ENCODE measurements at places on chromosomes 13 and 19. TPM values are rescaled to one million over a fixed set of nuclear protein-coding genes. Genes with fewer than 3 reads are reported as not detected.
A peak's percentile ranks its signal among the peaks of the same experiment; 100 is the strongest.

VSTM2B gene
- not detected for total RNA-seq

LRRC25 gene
- 2.4 TPM for total RNA-seq

FBN3 gene
- not detected for total RNA-seq

ZNF229 gene
- total RNA-seq = 5.3 TPM

ADGRE3 gene
- not detected for total RNA-seq

MYH14 gene
- 115 TPM for total RNA-seq

INAFM1 gene
- total RNA-seq = 12.2 TPM

NTN5 gene
- 0.11 TPM for total RNA-seq

DDA1 gene
- 35.7 TPM for total RNA-seq

DENND1C gene
- 1.2 TPM for total RNA-seq

ALG11 gene
- total RNA-seq = 22.7 TPM

BRME1 gene
- total RNA-seq = 0.82 TPM

- H3K36me3 ChIP-seq = peaks cover 45% of the 10 kb centered on the region
- H3K4me3 ChIP-seq = no peak overlapping the region
- peak overlapping the region; percentile 16 for H3K27ac ChIP-seq
- peaks cover 50% of the 10 kb centered on the region for H3K4me1 ChIP-seq
- no peak for DNase-seq
These were observed 6.3 kb downstream of the CALM3 start for GRCh38 chr19:46607448-46607841.

GRCh38 chr13:25379011-25379410 is 7.2 kb downstream of the ATP8A2 start:
- no peaks in the 10 kb centered on the region for H3K4me1 ChIP-seq
- no peaks in the 10 kb centered on the region for H3K36me3 ChIP-seq
- H3K27ac ChIP-seq = no peak overlapping the region
- no peak overlapping the region for H3K4me3 ChIP-seq

GRCh38 chr19:50377051-50377461 is 799 bp downstream of the NR1H2 start:
- peaks cover 47% of the 10 kb centered on the region for H3K36me3 ChIP-seq
- no peaks in the 10 kb centered on the region for H3K27me3 ChIP-seq
- H3K4me1 ChIP-seq = peaks cover 64% of the 10 kb centered on the region
- no peak for DNase-seq
- H3K27ac ChIP-seq = peak overlapping the region; percentile 99

DNA sequence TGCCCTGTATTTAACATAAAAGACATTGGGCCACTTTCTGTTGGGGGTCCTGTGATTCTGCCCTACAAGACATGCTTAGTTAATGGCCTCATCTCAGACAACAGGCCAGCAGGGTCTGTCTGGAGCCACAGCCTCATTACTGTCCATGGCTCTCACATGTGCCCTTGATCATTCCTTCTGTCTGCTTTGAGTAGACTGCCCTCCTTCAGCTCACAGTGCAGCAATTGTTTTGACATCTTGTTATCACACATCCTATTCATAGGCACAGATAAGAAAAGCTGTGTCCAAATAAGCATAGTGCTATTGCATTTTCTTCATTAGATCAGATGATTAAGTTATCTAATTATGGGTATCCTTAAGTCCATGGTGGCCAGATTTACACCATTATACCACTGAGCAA is 127.9 kb downstream of the KCTD12 start:
- H3K36me3 ChIP-seq = no peaks in the 10 kb centered on the region
- H3K27ac ChIP-seq = no peak overlapping the region
- peaks cover 28% of the 10 kb centered on the region for H3K4me1 ChIP-seq
- DNase-seq = no peak
- no peaks in the 10 kb centered on the region for H3K27me3 ChIP-seq

GRCh38 chr19:51034704-51035103 is at the start of gene KLK12:
Gene KLK12 (minus strand): TSS chr19:51035002. CDS start chr19:51034621, 381 bp downstream.
- no peaks in the 10 kb centered on the region for H3K36me3 ChIP-seq
- H3K27me3 ChIP-seq = peaks cover 63% of the 10 kb centered on the region
- H3K4me3 ChIP-seq = no peak within 1 kb of the TSS
- no peak within 1 kb of the TSS for H3K27ac ChIP-seq
- H3K4me1 ChIP-seq = no peaks in the 10 kb centered on the region

- no peaks in the 10 kb centered on the region for H3K4me1 ChIP-seq
- no peaks in the 10 kb centered on the region for H3K36me3 ChIP-seq
- H3K4me3 ChIP-seq = no peak overlapping the region
- no peak for DNase-seq
- H3K27me3 ChIP-seq = no peaks in the 10 kb centered on the region
- no peak overlapping the region for H3K27ac ChIP-seq
These were observed 290.7 kb downstream of the ATP8A2 start for GRCh38 chr13:25662516-25662915.

DNA sequence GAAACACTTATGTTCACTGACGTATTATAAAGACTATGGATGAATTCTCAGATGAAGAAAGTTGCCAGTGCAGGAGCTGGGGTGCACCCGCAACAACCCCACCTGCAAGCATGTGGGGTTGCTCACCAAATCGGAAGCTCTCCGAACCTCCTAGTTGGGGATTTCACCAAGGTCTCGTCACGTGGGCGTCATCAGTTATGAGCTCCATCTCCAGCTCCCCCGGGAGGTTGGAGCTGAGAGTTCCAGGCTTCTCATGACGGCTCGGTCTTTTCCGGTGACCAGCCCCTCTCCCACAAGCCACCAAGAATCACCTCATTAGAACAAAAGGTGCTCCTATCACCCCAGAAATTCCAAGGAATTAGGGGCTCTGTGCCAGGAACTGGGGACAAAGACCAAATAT is 46.1 kb upstream of the TUBGCP3 start:
- H3K4me3 ChIP-seq = no peak overlapping the region
- no peak overlapping the region for H3K27ac ChIP-seq
- H3K36me3 ChIP-seq = no peaks in the 10 kb centered on the region
- H3K27me3 ChIP-seq = peaks cover 58% of the 10 kb centered on the region
- H3K4me1 ChIP-seq = no peaks in the 10 kb centered on the region

- H3K4me3 ChIP-seq = peak within 1 kb of the TSS; percentile 96
- H3K36me3 ChIP-seq = peaks cover 11% of the 10 kb centered on the region
- peaks cover 30% of the 10 kb centered on the region for H3K4me1 ChIP-seq
- peak within 1 kb of the TSS; percentile 83 for H3K27ac ChIP-seq
- peak; percentile 96 for DNase-seq
These were observed at the start of gene GIPC1 for GRCh38 chr19:14496029-14496833. Gene GIPC1 (minus strand): TSS chr19:14496127. CDS start chr19:14482976, 13,151 bp downstream.

DNA sequence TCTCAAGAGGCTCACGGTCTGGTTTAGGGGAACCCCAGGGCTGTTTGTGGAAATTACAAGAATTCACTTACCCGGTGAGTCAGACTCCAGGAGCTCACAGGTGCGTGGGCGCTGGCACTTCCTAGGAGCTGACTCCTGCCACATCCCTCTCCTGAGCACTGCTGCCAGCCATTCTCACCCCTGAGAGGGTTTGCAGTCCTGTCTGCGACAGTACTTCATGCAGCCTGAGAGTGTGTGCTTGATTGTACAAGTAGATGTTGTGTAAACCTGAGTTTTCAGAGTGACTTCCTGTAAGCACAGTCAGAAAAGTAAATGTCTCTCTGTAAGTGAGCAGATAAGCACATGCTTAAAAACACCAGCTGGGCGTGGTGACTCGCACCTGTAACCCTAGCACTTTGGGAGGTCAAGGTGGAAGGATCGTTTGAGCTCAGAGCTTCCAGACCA is 8.1 kb downstream of the MRPL4 start:
- H3K4me3 ChIP-seq = no peak overlapping the region
- H3K36me3 ChIP-seq = peaks cover 43% of the 10 kb centered on the region
- no peak for DNase-seq
- no peaks in the 10 kb centered on the region for H3K27me3 ChIP-seq

GRCh38 chr19:50548191-50549058 is 19.8 kb downstream of the LRRC4B start:
- H3K27ac ChIP-seq = no peak overlapping the region
- no peak for DNase-seq
- peaks cover 8% of the 10 kb centered on the region for H3K4me1 ChIP-seq
- no peaks in the 10 kb centered on the region for H3K36me3 ChIP-seq

- H3K27me3 ChIP-seq = no peaks in the 10 kb centered on the region
- DNase-seq = peak; percentile 62
- H3K36me3 ChIP-seq = no peaks in the 10 kb centered on the region
These were observed 14.8 kb downstream of the OPA3 start for GRCh38 chr19:45569619-45570421.

GRCh38 chr13:112647256-112647655 is 42.6 kb upstream of the ATP11A start:
- no peak overlapping the region for H3K4me3 ChIP-seq
- H3K27me3 ChIP-seq = no peaks in the 10 kb centered on the region
- no peaks in the 10 kb centered on the region for H3K36me3 ChIP-seq
- DNase-seq = no peak
- no peak overlapping the region for H3K27ac ChIP-seq

- no peak overlapping the region for H3K27ac ChIP-seq
- no peaks in the 10 kb centered on the region for H3K36me3 ChIP-seq
- H3K4me1 ChIP-seq = peaks cover 14% of the 10 kb centered on the region
- no peak for DNase-seq
These were observed 100.4 kb downstream of the RFC3 start for GRCh38 chr13:33918199-33918932.

DNA sequence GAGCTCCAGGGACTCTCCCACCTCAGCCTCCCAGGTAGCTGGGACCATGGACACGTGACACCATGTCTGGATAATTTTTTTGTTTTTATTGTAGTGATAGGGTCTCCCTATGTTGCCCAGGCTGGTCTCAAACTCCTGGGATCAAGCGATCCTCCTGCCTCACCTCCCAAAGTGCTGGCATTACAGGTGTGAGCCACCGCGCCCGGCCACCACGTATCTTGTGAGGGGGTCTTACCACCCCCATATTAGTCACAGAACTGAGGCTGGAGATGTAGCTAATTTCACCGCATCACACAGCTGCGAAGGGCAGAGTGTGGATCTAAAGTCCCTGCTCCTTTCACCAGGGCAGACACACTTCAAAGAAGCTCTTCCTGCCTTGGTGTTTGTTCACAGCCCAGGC is 211.8 kb upstream of the SOX1 start:
- DNase-seq = no peak
- H3K27me3 ChIP-seq = peaks cover 68% of the 10 kb centered on the region
- no peak overlapping the region for H3K27ac ChIP-seq
- H3K4me3 ChIP-seq = no peak overlapping the region
- peaks cover 5% of the 10 kb centered on the region for H3K4me1 ChIP-seq
- no peaks in the 10 kb centered on the region for H3K36me3 ChIP-seq

DNA sequence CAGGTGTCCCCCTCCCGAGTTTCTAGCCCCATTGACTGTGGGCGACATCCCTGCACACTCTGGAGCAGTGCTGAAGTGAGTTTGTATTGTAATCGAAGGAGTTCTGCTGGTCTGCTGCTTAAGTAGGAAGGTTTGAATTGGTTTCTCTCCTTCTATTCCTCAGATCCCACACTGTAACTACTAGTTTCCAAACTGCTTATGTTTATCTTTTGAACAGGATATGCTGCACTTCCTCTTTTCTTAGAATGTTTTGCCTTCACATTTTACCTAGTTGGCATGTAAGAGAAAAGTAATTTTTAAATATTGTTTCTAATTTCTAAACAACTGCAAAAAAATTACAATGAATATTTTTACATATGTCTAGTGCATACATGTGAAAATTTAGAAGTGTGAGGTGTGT is 511.8 kb downstream of the KLF12 start:
- H3K27me3 ChIP-seq = peaks cover 4% of the 10 kb centered on the region
- no peak overlapping the region for H3K4me3 ChIP-seq
- no peaks in the 10 kb centered on the region for H3K36me3 ChIP-seq
- H3K4me1 ChIP-seq = no peaks in the 10 kb centered on the region

- no peak overlapping the region for H3K27ac ChIP-seq
- no peaks in the 10 kb centered on the region for H3K27me3 ChIP-seq
- peaks cover 34% of the 10 kb centered on the region for H3K4me1 ChIP-seq
- no peak for DNase-seq
These were observed 4.9 kb downstream of the PRR12 start for GRCh38 chr19:49595819-49596404.

- DNase-seq = no peak
- H3K4me1 ChIP-seq = peaks cover 63% of the 10 kb centered on the region
- H3K27me3 ChIP-seq = no peaks in the 10 kb centered on the region
- no peak overlapping the region for H3K4me3 ChIP-seq
These were observed 3.4 kb upstream of the PTBP1 start for GRCh38 chr19:793806-794205.

DNA sequence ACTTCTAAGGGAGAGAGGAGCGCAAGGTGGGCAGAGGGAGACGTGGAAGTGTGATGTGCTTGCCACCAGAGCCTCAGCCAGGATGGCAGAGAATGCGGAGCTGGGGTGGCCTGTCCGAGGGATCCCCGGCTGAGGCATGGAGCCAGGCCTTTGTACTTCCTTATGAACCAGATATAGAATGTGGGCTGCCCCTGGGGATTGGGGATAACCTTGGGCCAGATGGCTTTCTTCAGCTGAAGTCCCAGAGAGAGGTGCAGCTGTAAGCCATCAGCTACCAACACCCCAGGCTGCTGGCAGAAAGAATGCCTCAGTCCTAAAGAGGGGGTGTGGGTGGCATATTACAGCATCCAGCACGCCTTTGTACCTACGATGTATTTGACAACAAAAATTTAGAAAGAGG is 25.5 kb upstream of the FBXO17 start:
- H3K27ac ChIP-seq = no peak overlapping the region
- H3K27me3 ChIP-seq = peaks cover 57% of the 10 kb centered on the region
- DNase-seq = no peak
- H3K36me3 ChIP-seq = no peaks in the 10 kb centered on the region
- no peak overlapping the region for H3K4me3 ChIP-seq

All from left ventricle myocardium inferior (tissue), 1 donor.